NCI-H2029 (cell line): ENCODE measurements at places on chromosomes 7 and 10.

GRCh38 chr7:18345641-18346234 lies 149.8 kb upstream of the HDAC9 start:
- DNase-seq = peak; percentile 21

DNA sequence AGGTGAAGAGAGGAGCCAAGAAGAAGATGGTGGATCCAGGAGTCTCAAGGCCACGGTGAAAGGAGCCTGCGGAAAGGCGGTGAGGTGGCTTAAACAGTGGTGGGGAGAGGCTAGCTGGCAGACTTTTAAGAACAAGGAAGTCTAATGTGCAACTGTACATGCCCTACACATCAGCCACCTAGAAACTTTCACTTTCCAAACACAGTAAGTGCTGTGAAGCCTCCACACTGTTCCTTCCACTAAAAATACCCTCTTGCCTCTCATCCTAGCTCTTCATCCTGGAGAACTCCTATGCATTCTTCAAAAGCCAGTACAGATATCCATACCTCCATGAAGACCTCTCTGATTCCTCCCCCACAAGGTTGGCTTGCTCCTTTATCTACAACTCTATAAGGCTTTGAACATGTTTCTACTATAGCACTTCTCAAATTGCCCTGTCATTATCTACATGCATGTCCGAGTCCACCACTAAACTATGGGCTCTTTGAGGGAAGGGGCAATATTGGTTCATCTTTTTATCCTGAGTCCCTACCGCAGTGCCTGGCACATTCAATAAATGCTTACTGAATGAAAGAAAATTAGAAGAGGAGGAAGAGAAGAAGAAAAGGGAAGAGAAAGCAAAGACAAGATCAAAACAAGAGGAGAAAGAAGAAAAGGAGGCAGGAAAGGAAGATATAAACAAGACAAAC lies 54.2 kb downstream of the DNAJC12 start:
- DNase-seq = no peak

- DNase-seq = no peak
Measured at GRCh38 chr10:119478111-119478802, 64.3 kb downstream of the RGS10 start.

GRCh38 chr7:23721456-23721855 lies 11.4 kb downstream of the STK31 start:
- DNase-seq = no peak

DNA sequence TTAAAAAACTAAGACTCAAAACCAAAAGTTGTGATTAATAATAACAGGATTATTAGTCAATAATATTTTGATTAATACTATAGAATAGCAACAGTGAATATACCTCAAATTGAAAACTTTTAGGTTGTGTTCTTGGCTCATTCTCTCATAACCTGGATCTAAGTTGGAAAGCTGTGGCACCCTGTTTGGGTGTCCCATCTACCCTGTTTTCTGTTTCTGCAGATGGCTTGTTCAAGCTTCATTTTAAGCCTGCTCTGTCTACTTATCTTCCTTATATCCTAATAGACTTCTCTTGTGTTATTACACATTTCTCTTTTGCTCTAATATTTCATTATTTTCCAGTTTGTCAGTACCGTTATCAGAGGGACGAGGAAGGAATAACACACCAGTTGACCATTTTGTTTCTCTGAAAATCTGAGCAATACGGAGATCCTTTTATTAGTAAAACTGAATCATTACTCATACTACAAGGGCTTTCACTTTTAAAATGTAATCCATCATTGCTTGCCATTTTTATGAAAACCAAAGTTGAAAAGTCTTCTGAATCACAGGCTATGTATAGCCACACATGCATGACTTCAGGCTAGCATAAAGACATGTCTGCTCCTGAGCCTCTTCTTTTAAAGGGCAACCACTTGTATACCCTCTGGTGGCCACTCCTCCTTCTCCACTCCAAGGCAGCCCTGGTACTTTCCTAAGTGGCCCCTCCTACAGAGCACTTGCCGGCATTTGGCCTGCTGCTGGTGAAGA lies 22.3 kb downstream of the COX15 start:
- no peak for DNase-seq
